Inflammatory macrophage treated with lipopolysaccharide for 1 hour (primary cell): ENCODE measurements at places on chromosomes 5 and 9.

GRCh38 chr5:137933491-137933911, 44.2 kb downstream of the PKD2L2 start:
- no peak for DNase-seq

DNA sequence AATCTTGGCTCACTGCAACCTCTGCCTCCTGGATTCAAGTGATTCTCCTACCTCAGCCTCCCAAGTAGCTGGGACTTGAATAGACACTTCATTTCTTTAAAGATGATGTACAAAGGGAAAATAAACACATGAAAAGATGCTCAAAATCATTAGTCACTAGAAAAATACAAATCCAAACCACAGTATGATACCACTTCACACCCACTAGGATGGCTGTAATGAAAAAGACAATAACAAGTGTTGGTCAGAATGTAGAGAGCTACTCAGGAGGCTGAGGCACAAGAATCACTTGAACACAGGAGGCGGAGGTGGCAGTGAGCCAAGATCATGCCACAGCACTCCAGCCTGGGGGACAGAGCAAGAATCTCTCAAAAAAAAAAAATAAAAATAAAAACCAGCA, 13.0 kb downstream of the F2RL2 start:
- DNase-seq: no peak

GRCh38 chr5:90488791-90489190, 14.1 kb downstream of the POLR3G start:
- DNase-seq: no peak

DNA sequence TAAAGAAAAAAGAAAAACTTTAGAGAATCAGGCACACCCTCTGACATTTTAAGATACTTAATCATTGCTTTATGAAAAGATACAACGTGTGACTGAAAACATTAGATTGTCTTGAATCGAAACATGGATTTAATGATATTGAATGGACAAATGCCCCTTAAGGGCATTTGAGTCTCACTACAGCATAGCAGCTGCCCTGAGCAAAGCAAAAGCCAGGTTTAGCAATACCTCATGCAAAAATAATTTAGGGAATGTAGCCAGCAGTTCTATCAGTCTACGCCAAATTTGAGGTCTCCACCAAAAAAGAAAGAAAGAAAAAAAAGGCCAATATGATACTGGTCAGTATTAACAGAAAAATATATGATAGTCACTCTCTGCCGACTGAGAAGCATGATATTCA, 56.6 kb upstream of the LMNB1 start:
- no peak for DNase-seq

DNA sequence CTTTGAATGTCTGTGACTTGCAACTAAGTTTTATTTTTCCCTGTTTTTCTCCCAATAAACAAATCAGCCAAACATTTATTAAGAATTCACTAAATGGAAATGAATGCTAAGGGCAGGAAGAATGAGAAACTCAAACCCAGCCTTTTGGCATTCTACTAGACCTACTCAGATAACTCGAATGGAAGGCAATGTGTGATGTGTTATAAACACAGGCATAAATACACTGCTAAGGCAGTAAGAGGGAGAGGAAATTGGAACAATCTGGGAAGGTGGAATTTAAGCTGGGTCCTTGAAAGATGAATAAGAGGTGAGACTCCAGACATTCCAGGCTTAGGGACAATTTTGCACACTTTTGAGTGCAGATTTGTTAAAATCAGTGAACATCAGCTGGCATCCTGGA, 34.7 kb downstream of the MARCHF3 start:
- DNase-seq: no peak

GRCh38 chr5:52824827-52825226, 37.1 kb downstream of the ITGA1 start:
- peak; percentile 32 for DNase-seq

GRCh38 chr9:101977614-101978210, 239.3 kb upstream of the GRIN3A start:
- DNase-seq: no peak

DNA sequence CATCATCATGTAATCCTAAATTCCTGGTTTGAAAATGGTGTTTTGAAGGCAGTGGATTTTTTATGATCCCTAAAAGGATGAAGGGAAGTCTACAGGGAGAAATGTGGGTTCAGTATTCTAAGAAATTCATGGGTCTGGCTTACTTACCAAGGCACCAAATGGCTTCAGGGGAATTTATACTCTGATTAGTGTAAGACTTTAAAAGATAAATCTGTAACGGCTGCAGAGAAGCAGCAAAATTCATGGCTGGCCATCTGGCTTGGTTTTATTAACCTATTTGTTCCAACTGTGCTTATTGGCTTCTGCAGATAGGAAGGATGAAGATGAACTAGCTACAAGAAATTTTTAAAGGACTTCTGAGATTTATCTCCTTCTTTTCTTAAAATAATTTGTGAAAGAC, 222.8 kb downstream of the TENT4A start:
- no peak for DNase-seq

GRCh38 chr9:35370241-35370640, 119.7 kb upstream of the RUSC2 start:
- DNase-seq: no peak

DNA sequence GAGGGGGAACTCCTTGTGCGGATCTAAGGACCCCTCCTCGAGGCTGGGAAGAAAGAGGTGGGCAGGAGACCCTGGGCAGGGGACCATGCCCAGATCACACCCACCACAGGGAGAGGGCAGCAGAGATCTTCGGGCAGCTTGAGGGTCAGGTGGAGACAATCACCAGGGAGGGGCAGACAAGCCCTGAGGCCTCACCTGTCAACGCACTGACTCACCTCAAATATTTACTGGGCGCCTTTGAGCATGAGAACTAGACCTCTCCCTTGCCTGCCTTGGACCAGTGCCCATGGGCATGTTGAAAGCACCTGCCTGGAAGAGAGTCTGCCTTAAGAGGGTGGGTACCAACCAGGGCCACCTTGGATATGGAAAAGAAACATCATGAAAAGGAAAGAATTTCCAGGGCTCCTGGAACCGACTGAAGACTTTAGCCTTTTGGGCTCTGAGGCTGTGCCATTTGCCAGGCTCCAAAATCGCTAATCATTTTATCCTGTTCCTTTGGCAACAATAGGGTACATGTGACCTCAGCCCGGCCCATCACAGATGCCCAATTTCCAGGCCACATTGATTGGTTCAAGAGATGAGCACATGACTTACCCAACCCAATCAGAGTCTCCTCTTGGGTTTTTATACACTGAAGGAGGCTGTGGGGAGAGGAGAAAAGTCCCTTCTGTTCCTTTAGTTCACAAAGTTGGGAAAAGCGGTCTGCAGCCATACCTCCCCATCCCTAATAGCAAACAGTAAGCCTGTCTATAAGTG, 10.4 kb upstream of the SPINK4 start:
- DNase-seq: no peak

- DNase-seq: no peak
Measured at GRCh38 chr9:34069831-34070230, 21.1 kb upstream of the UBAP2 start.

GRCh38 chr5:28174691-28175090, 1136.3 kb upstream of the CDH9 start:
- no peak for DNase-seq

GRCh38 chr9:109182940-109183798, 16.1 kb upstream of the FRRS1L start:
- no peak for DNase-seq
